ENCODE measurements at places on chromosomes 3 and 15.

- no peak for DNase-seq
Observed at GRCh38 chr15:97319291-97319690, 641.2 kb upstream of the ARRDC4 start.

- no peak for DNase-seq
Observed at GRCh38 chr15:56953790-56954189, 35.3 kb downstream of the TCF12 start.

- DNase-seq: no peak
Observed at GRCh38 chr15:25711164-25711563, 152.0 kb downstream of the ATP10A start.

- DNase-seq: no peak
Observed at GRCh38 chr3:174126990-174127758, 729.6 kb downstream of the NLGN1 start.

DNA sequence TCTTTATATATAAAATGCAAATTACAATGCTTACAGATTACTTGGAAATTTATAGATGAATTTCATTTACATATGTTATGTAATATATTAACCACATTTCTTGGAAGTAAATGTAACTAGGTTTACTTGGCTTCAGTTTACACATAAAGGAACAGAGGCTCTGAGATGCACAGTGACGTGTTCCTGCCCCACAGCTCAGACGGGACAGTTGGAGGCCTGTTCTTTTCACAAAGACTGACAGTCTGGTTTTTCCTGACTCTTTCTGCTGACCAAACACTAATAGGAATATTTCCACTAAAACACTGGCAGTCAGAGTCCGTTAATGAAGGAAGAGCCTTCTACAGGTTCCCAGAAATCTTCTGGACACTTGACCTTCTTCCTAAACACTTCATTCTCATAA, 336.1 kb downstream of the MFSD1 start:
- no peak for DNase-seq

DNA sequence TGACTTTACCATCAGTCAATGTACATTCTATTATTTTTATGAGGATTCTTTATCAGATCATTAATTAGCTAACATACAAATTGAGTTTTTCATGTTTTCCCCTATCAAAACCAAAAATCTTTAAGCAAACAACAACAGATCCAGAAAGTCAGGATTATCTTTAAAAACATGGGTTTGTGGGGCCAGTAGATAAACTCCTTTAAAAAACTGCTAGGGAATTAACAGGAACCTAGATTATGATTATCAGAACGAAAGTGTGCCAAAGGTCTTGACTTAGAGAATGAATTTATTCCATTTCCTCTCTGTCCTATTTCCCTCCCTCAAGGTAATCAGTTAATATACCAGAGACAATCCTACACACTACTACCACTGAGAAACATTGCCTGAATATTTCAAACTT, 13.2 kb upstream of the CCDC13 start:
- no peak for DNase-seq

DNA sequence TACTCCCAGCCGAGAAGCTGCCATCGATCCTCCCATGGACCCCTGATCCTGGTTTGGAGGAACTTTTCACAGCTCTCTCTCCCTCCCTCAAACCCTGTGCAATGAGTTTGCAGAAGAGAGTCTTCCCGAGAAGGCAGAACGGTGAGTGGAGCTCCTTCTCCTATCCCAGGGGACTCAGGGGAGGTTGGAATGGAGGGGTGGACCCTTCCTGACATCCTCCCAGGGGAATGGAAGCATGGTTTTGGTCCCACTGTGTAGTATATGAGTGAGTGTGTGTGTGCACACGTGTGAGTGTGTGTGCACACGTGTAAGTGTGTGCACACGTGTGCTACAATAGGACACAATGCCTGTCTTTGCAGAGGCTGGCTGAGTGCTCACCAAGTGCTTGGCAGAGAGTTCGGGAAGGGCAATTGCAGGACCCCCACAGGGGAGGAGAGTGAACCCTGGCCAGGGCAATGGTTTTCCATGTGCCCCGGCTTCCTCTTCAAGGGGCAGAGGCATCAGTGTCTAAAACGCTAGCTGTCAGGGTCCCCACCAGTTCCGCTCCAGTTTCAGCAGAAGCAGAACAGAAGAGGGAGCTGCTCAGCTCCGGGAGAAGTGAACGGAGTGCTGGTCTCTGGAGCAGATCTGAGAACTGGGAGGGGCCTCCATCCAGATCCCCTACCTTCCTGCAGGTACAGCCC, 13.8 kb upstream of the IL16 start:
- DNase-seq: no peak

DNA sequence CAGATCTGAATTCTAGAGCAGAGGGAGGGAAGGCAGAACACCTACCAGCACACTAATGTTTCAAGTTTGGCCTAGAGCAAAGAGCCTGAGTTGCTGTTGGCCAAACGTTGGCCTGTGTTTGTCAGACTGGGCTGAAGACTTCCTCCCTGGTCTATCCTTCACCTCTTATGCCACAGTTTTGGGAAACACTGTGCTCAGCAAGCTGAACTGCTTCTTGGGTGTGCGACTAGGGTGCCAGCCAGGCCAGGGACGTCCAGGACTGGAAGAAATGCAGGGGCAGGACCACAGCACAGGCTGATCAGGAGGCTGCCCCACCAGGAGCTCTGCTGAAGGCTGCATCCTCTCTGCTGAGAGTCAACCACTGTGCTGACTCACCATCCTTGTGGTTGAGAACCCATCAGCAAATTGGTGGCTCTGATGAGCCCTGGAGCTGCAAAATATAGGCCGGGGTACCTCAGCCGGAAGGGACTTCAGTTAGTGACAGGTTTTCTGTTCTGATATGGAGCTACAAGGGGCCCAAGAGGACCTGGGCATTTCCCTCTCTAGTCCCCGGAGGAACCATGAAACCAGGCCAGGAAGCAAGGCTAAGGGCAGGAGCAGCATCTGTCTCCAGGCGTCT, 131.6 kb upstream of the RASGRP1 start:
- peak; percentile 78 for DNase-seq

GRCh38 chr3:102573483-102574028, 138.7 kb downstream of the ZPLD1 start:
- no peak for DNase-seq

DNA sequence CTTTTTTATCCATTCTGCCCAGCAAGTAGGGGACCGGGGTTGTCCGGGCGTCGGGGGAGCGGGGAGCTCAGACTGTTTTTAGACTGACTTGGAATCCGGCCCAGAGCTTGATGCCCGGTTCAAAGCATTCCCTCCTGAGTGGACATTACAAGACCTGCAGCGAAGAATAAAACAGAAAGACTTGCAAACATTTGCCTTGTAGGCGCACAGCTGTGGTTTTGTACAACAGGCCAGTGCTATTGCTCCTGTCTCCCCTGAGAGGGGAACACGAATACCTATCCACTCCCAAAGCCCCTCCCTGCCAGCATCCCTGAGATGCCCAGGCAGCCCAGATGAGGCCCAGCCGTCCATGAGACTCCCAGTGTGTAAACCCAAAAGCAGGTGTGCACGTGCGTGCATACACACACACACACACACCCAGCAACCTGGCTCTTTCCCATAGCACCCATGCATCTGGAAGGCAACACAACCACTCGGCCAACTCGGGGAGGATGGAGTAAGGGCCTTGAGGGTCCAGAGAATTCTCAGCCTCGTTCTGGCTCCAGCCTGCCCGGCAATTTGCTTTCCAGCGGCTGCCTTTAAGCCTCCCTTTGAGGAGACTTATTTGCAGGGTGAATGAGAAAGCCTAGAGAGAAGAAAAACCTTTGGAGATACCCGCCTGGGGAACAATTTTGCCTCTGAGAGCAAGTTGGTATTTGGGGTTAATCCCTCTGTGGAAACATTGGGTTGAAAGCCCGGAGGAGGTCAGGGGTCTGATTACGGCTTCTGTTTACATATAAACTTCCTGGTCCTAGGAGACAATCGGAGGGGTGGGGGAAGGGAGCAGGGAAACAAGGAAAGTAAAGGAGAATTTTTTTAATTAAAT, 161.0 kb upstream of the HES1 start:
- no peak for DNase-seq

DNA sequence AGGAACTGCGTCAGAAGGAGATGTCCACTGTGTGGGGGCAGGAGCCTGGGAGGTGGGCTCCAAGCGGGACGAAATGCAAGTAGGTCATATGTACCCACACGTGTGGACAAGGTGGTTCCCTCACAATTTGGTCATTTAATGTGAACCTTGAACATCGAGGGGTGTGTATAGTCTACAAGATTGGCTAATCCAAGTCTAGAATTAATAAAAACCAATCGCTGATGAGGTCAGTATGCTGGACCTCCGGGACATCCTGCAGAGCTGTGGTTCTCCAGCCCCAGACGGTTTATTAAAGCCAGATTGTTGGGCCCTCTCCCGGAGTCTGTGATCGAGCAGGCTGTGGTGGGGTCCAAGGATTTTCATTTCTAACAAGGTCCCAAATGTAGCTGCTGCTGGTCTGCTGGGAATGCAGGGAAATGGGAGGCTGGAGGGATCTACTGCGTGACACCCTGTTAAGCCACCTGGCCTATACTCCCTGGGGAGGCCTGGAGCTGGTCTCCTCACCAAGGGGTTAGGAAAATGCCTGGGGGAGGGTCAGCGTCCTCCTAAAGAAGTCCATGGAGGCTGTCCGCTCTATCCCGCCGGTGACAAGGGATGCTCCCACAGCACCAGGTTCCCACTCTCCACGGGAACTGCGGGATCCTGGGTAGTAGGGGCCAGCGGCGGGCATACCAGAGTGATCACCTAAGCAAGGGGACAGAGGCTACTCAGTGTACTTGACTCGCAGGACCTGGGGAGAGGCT, 25.1 kb downstream of the PCSK6 start:
- DNase-seq: no peak

- no peak for DNase-seq
Observed at GRCh38 chr15:97652700-97653167, 307.8 kb upstream of the ARRDC4 start.

- DNase-seq: no peak
Observed at GRCh38 chr3:9810846-9811245, 784 bp downstream of the TTLL3 start.

DNA sequence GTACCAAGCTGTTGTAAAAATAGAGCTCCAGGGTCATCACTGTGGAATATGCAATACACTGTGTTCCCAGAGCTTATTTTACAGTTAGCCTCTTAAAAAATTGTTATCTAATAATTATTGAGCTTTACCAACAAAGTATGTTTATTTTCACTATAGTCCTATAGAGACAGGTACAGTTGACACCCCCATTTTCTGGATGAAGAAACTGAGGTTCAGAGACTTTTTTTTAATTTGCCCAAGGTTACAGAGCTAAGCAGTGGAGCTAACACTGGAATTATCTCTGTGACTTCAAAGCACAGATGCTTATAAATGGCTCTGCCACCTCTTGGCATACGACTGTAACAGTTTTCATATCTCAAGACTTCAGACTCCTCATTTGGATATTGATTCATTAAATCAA, 126.4 kb downstream of the FEZF2 start:
- no peak for DNase-seq

DNA sequence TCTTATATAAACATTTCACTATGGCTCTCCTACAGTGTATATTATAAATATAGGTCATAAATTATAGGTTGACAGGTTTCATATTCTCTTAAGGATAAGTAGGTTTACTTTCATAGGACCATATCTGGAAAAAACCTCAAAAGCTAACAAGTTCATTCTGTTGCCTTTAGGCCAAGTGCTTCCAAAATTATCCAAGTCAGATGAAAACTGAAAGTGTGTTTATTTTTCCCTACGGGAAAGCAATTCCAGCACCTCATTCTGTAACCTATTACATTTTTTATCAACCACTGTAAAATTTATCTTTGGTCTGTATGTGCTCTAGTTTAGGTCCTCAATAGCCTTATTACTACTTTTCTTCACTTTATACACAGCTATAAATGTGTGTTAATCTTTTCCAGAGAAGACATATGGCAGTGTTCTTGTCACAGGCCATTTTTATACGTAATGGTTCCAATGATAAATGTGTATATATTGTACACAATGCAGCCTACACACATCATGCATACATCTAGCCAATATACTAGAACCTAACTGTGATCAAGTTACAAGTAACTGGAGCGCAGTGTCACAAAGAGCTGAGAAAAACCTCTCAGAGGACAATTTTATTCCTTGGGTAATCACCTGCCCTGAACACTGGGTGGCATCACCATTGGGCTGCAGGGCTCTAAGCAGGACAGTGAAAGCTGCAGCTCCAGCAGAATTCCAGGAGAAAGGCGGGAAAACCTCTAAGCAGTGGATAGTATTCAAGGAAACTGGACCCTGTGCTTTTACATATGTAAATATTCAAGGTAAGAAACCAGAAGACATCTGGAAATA, 251.3 kb downstream of the CTNNB1 start:
- DNase-seq: no peak

DNA sequence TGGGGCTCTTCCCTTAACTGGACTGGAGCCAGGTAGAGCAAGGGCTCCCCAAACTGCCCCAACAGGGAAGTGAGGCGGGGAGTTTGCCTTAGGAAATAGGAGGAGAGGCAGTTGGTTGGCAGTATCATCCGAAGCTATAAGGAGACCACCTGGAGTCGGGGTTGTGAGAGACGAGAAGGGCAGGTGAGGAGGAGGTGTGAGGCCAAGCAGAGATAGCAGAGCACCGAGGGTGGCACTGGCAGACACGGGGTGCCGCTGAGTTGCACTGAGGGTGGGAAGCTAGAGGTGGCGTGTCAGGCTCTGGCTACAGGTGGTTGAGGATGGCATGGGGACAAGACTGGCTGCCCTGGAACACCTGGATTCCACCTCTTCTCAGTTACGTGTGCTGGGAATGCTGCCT, 17.2 kb downstream of the RASGRF1 start:
- no peak for DNase-seq

- no peak for DNase-seq
Observed at GRCh38 chr3:167941234-167941995, 154.3 kb downstream of the GOLIM4 start.

DNA sequence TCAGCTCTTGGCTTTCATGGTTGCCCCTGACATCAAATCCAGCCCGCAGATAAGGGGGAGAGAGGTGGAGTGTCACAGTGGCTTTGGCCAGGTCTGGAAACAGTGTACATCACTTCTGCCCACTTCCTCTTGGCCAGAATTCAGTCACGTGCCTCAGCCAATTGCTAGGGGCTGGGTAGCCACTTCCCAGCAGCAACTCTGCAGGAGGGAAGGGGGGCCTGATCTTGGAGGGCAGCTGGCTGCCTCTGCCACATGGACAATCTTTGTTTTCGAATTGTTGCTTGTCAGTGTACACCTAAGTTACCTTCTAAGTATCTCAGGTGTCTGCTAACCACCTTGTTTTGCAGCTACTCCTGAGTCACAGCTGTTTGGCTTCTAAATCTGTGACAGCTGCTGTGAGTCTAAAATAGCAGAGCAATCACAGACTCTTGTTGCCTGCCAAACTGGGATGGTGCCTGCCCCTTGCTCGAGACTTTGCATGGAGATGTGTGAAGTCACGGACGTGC, 41.0 kb upstream of the LIMD1 start:
- DNase-seq: no peak

- no peak for DNase-seq
Observed at GRCh38 chr3:78569804-78570203, 1198.0 kb downstream of the ROBO1 start.

- no peak for DNase-seq
Observed at GRCh38 chr3:193231201-193231600, 9.8 kb upstream of the PLAAT1 start.

GRCh38 chr3:32818970-32819511, 1.2 kb downstream of the TRIM71 start:
- DNase-seq: no peak
